Activated CD8-positive, alpha-beta T cell treated with anti-CD3 and anti-CD28 coated beads for 36 hours (primary cell): ENCODE measurements at places on chromosomes 3 and 15.
A peak's percentile ranks its signal among the peaks of the same experiment; 100 is the strongest.

GRCh38 chr15:92725171-92725570, 69.6 kb upstream of the FAM174B start:
- H3K36me3 ChIP-seq = no peaks in the 10 kb centered on the region
- no peak overlapping the region for H3K4me3 ChIP-seq
- H3K4me1 ChIP-seq = peaks cover 9% of the 10 kb centered on the region
- no peaks in the 10 kb centered on the region for H3K27me3 ChIP-seq
- no peak for DNase-seq

DNA sequence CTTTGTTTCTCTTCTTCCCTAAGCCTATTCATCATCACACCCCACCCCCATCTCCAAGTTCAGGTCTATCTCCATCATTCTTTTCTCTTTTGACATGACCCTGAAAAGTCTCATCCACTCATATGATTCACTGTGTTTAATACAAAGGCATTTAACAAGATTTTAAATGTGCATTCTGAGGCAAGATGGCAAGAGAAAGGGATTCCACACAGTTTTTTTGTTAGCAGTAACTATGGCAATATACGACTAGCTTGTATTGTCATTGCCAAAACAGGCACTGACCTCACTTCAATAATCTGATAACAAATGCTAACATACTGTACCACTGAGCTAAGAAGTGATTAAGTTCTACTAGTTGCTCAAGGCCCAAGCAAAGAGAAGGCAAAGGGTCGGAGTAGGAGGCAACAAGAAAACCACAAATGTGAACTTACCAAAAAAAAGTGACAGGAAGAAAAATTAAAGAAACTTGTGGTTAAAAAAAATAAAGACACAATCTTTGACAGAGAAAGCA, 53.2 kb downstream of the FBN1 start:
- DNase-seq = no peak
- no peaks in the 10 kb centered on the region for H3K36me3 ChIP-seq
- H3K27me3 ChIP-seq = no peaks in the 10 kb centered on the region
- peaks cover 3% of the 10 kb centered on the region for H3K4me1 ChIP-seq

- no peaks in the 10 kb centered on the region for H3K36me3 ChIP-seq
- no peaks in the 10 kb centered on the region for H3K27me3 ChIP-seq
- peaks cover 39% of the 10 kb centered on the region for H3K4me1 ChIP-seq
- no peak overlapping the region for H3K27ac ChIP-seq
- H3K4me3 ChIP-seq = no peak overlapping the region
- DNase-seq = no peak
Observed at GRCh38 chr15:98723195-98723594, 74.9 kb downstream of the IGF1R start.

DNA sequence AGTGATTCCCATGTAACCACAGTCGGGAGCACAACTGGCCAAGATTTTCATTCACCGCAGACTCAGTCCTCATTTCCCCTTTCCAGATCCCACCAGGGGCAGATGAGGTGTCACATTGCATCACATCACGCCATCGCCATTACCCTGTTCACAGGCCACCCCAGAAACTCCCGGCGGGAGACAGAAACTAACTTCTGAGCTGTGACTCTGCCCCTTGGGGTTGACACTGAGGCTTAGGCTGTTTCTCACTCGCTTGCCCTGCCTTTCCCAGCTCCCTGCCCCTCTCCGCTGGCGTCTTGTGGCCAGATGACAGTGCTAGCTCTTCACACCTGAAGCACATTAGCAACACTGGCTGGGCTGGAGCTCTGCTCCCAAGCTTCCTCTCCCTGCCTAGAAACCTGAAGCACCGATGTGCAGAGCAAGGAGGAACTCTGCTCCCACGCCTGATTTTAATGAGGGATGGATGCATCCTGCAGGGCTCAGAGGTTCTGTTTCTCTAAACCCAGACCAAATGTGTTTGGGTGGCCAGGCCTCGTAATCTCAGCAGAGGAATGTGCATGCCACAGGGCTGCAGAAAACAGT, 88.8 kb upstream of the CTDSPL start:
- H3K27ac ChIP-seq = no peak overlapping the region
- H3K36me3 ChIP-seq = no peaks in the 10 kb centered on the region
- DNase-seq = no peak
- peaks cover 2% of the 10 kb centered on the region for H3K4me1 ChIP-seq

DNA sequence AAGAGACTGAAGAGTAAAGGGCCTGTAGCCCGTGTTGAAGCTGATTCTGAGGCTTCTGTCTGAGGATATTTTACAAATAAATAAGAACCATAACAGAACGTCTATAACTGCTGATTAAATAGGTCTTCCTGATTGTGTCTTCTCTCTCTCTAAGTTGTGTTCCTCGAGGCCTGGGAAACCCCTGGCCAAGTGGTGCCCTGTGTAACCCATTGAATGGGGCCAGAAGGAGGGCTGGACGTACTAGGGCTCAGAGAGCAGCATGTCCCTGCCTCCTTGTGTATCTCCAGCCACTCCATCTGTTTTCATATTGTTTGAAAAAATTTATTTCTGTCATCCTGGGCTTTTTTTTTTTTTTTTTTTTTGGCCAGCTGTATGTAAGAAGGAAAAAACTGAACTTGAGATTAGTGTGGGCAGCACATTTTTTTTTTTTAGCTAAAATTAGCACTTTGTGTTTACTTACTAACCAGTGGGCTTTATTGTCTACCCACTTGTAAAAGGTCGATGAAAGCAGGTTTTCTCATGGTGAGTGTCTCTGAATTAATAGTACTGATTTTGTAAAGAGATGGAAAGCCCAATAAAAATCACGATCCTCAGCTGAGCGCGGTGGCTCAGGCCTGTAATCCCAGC, 10.7 kb downstream of the DHX30 start:
- H3K27me3 ChIP-seq = no peaks in the 10 kb centered on the region
- no peak overlapping the region for H3K4me3 ChIP-seq
- no peak for DNase-seq
- no peak overlapping the region for H3K27ac ChIP-seq
- peaks cover 19% of the 10 kb centered on the region for H3K36me3 ChIP-seq

- DNase-seq = no peak
- peaks cover 21% of the 10 kb centered on the region for H3K27me3 ChIP-seq
- no peaks in the 10 kb centered on the region for H3K36me3 ChIP-seq
Observed at GRCh38 chr15:51062736-51063135, 32.0 kb downstream of the TNFAIP8L3 start.

- no peak overlapping the region for H3K27ac ChIP-seq
- DNase-seq = no peak
- H3K36me3 ChIP-seq = no peaks in the 10 kb centered on the region
Observed at GRCh38 chr3:68121287-68121686, 466.9 kb upstream of the SUCLG2 start.

GRCh38 chr15:29818141-29818540, 4.1 kb downstream of the TJP1 start:
- no peak for DNase-seq
- H3K4me1 ChIP-seq = peaks cover 2% of the 10 kb centered on the region
- no peak overlapping the region for H3K4me3 ChIP-seq
- peaks cover 63% of the 10 kb centered on the region for H3K27me3 ChIP-seq
- H3K27ac ChIP-seq = no peak overlapping the region
- peaks cover under 1% of the 10 kb centered on the region for H3K36me3 ChIP-seq

DNA sequence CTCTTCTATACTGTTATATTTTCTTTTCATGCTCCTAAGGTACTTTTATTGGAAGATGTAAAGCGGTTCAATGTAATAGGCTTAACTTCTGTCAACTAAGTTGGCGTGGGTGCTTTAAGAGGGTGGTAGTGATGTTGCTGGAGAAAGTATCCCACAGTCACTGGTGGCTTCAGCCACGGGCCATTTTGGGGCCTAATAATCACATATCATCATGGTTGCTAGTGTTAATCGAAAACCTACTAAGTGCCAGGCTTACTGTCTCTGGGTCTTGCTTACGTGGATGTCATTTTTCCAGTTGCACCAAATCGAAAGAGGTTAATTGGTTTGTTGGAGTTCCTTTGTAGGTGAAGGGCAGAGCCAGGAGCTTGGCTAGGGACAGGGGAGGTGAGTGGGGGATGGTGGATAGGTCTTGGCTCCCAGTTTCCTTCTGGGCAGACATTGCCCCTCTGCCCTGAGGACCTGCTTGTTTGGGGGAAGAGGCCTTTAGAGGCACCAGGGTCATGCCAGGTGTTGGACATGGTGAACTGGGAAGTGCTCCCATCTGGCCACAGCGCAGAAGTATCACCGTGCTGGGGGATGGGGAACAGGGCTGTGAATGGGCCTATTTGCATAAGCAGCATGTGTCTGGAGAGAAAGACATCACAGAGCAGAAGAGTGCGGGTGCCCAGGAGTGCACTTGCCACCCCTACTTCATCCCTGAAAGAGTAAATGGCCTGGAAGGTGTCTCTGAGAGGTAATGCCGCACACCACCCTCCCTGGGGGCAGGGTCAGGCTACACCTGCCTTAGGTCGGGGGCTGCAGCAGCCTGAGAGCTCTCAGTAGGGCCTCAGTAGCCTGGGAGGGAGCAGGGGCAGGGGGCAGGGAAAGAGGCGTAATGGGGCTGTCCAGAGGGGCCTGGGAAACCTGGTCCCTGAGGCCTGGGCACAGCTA, 62.4 kb upstream of the POLG start:
- H3K27me3 ChIP-seq = peaks cover 41% of the 10 kb centered on the region
- no peak overlapping the region for H3K27ac ChIP-seq
- peaks cover 10% of the 10 kb centered on the region for H3K4me1 ChIP-seq
- DNase-seq = no peak
- H3K4me3 ChIP-seq = no peak overlapping the region

- peaks cover 28% of the 10 kb centered on the region for H3K4me1 ChIP-seq
- no peaks in the 10 kb centered on the region for H3K27me3 ChIP-seq
- no peak overlapping the region for H3K27ac ChIP-seq
- no peak for DNase-seq
Observed at GRCh38 chr3:133468251-133468721, 68.4 kb downstream of the BFSP2 start.

DNA sequence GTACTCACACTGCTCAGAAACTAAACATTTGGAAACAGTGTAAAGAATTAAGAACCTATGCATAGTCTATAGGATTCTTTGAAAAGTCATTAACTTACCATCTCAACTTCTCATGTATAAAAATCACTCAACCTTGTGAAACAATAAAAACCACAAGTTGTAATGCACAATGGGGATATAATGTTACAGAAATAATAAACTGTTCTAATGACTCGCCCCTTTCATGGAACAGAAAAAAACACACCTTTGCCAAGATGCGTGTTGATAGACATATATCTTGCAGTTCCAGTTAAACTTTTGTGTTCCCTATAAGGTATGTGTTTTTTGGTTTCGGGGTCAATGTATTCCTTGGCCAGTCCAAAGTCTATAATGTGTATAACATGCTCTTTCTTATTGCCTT, 50.8 kb upstream of the PPIB start:
- peaks cover 8% of the 10 kb centered on the region for H3K4me1 ChIP-seq
- H3K4me3 ChIP-seq = no peak overlapping the region
- H3K36me3 ChIP-seq = peaks cover 14% of the 10 kb centered on the region

- peak within 1 kb of the TSS; percentile 66 for H3K4me3 ChIP-seq
- no peaks in the 10 kb centered on the region for H3K36me3 ChIP-seq
- H3K4me1 ChIP-seq = peaks cover 2% of the 10 kb centered on the region
- DNase-seq = peak; percentile 63
- no peak within 1 kb of the TSS for H3K27ac ChIP-seq
Observed at GRCh38 chr3:134029734-134030378, at the start of gene SLCO2A1. Gene SLCO2A1, minus strand, starts transcription at chr3:134029925. Its CDS starts 123 bp downstream, at chr3:134029802.

GRCh38 chr3:106473576-106474475, 605.0 kb upstream of the CBLB start:
- H3K27ac ChIP-seq = peak overlapping the region; percentile 77
- DNase-seq = peak; percentile 2
- H3K27me3 ChIP-seq = no peaks in the 10 kb centered on the region
- peaks cover 24% of the 10 kb centered on the region for H3K36me3 ChIP-seq
- H3K4me1 ChIP-seq = peaks cover 16% of the 10 kb centered on the region

DNA sequence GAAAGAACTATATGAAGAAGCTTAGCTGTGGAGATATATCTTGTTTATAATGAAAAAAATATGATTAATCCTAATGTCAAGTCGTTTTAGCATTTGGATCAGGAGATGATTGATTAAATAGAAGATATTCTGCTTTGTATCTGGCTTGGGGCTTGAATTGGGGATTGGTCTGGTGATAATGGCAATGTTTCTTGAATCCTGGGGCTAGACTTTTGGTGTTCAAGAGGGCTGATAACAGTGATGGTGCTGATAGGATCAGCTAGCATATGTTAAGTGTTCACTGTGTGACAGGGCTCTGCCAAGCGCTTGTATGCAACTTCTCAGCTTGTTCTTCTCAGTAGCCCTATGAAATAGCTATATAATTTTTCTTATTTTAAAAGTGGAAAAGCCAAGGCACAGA, 20.2 kb downstream of the CNOT10 start:
- H3K4me1 ChIP-seq = peaks cover 34% of the 10 kb centered on the region
- no peak for DNase-seq
- H3K27me3 ChIP-seq = no peaks in the 10 kb centered on the region
- H3K4me3 ChIP-seq = no peak overlapping the region

- H3K36me3 ChIP-seq = peaks cover 45% of the 10 kb centered on the region
- DNase-seq = no peak
- no peak overlapping the region for H3K4me3 ChIP-seq
- H3K27ac ChIP-seq = no peak overlapping the region
Observed at GRCh38 chr3:126770096-126770495, 66.1 kb downstream of the CHCHD6 start.

GRCh38 chr3:190697502-190697830, 165.0 kb downstream of the GMNC start:
- no peak overlapping the region for H3K27ac ChIP-seq
- H3K27me3 ChIP-seq = peaks cover 25% of the 10 kb centered on the region
- no peaks in the 10 kb centered on the region for H3K4me1 ChIP-seq
- no peaks in the 10 kb centered on the region for H3K36me3 ChIP-seq
- H3K4me3 ChIP-seq = no peak overlapping the region

GRCh38 chr3:17590465-17590864, 152.0 kb downstream of the TBC1D5 start:
- peaks cover 4% of the 10 kb centered on the region for H3K4me1 ChIP-seq
- H3K36me3 ChIP-seq = peaks cover 32% of the 10 kb centered on the region
- no peaks in the 10 kb centered on the region for H3K27me3 ChIP-seq
- no peak overlapping the region for H3K4me3 ChIP-seq
- no peak for DNase-seq

GRCh38 chr15:57680021-57680420, 26.5 kb upstream of the POLR2M start:
- no peak for DNase-seq
- H3K27ac ChIP-seq = no peak overlapping the region
- no peak overlapping the region for H3K4me3 ChIP-seq

- H3K4me1 ChIP-seq = no peaks in the 10 kb centered on the region
- H3K27me3 ChIP-seq = no peaks in the 10 kb centered on the region
- no peak for DNase-seq
- no peak overlapping the region for H3K4me3 ChIP-seq
Observed at GRCh38 chr3:52495777-52496602, 852 bp downstream of the STAB1 start.

DNA sequence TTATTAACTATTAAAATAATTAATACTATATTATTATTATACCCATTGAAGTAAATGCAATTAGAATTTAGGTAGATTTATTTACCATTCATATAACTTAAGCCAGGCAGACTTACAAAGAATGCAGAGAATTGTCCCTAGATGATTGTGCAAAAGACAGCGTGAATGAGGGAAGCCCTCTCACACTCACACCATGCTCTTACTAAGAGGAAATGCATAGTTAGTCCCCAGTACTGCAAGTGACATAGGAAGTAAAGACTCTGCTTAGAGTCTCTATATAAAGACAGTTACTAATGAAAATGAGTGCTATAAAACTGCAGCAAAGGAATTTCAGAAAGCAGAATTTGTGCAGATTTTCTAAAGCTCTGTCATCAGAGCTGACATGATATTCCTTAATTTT, 270.4 kb downstream of the ZBBX start:
- no peak overlapping the region for H3K27ac ChIP-seq
- no peaks in the 10 kb centered on the region for H3K4me1 ChIP-seq
- H3K27me3 ChIP-seq = no peaks in the 10 kb centered on the region
- no peak overlapping the region for H3K4me3 ChIP-seq
